LHCN-M2 (cell line): ENCODE measurements at places on chromosomes 5 and 9.

GRCh38 chr5:161660806-161661205 lies 24.7 kb upstream of the GABRA6 start:
- DNase-seq: no peak

- no peak for DNase-seq
Observed at GRCh38 chr9:126113176-126113575, 213.5 kb upstream of the MVB12B start.

- DNase-seq: peak; percentile 75
Observed at GRCh38 chr9:94675008-94675881, 35.9 kb upstream of the FBP1 start.

DNA sequence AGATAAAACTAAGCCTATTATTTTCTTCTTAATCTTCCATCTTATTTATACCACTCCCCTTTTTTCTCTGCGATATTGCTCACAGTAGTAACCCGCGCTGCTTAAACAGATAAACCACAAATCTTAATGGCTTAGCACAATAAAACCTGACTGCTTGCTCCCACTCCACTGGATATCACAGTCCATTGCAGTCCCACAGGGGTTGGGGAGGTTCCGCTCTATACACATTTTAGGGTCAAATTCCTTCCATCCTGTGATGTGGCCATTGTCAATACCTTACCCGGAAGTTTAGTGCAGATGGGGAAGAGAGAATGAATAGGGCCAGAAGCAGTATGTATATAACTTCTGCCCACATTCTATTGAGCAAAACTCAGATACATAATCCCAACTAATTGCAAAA lies 193.7 kb downstream of the RAB3C start:
- DNase-seq: no peak

DNA sequence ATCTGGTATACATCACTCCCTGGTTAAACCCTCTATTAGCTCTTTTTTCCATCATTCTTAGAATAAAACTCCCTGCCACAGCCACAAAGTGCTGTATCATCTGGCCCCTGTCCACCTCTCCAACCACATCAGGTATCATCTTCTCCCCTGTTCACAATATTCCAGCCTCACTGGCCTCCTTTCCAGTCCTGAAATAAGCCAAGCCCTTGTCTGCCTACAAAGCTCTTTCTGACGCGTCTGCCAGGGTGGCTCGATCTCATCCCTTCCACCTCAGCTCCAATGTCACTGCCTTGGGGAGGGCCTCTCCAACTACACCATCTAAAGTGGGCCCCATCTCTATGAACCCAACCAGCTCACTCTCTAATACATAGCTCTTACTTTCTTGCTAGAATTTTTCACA lies 21.5 kb downstream of the CDK5RAP2 start:
- no peak for DNase-seq

GRCh38 chr5:80482578-80482977 lies 5.3 kb upstream of the FAM151B start:
- no peak for DNase-seq

DNA sequence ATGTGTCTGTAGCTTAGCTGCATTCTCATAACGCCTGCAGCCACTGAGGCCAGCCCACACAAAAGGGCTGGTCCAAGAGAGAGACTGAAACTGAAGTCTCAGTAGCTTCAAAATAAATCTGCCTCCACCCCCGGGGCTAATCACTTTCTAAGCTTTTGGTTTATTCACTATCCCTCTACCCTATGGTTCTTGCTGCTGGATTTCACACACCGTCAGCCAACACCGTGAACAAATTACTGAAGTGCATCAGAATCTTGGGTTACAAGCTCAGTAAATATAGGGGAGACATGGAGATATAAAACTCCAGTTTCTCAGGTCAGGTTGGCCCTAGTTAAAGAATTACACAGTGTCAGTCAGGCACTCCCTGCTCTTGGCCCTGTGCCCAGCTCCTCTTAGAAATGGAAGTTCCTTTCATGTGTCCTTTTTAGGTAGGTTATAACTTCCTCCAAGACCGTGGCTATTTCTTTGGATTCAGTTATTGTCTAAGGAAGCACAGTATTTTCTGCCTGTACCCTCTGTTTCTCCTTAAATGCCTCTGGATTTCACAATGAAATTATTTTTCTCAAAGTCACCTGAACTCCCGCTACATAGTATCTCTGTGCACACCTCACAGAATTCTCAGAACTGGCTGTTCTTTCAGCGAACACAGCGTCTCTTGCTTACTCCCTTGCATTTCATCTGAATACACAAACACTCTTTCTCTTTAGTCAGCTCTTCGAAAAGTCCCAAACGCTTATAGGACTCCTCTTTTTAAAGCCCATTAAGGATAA lies 112.5 kb downstream of the FAM174A start:
- peak; percentile 26 for DNase-seq

GRCh38 chr5:169079697-169080096 lies 221.2 kb downstream of the SLIT3 start:
- DNase-seq: no peak

DNA sequence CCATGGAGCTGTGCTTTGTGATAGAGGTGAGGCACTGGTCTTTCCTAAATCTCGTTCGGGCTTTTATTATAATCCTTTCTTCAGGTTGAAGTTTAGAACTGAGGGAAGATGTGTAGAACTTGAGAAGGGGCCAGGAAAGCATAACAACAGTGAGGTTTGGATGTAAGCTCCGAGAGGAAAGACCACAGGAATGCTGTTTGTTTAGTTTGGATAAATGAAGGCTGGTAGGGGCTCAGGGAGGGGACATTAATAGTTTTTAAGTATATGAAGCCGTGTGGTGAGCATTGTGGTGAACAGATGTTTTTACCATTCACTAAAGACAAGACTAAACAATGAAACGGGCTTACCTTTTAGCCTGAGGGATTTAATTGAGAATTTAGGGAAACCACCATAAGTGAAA lies 130.8 kb downstream of the ARHGAP26 start:
- peak; percentile 71 for DNase-seq

- no peak for DNase-seq
Observed at GRCh38 chr5:16809010-16809394, 127.1 kb downstream of the MYO10 start.

DNA sequence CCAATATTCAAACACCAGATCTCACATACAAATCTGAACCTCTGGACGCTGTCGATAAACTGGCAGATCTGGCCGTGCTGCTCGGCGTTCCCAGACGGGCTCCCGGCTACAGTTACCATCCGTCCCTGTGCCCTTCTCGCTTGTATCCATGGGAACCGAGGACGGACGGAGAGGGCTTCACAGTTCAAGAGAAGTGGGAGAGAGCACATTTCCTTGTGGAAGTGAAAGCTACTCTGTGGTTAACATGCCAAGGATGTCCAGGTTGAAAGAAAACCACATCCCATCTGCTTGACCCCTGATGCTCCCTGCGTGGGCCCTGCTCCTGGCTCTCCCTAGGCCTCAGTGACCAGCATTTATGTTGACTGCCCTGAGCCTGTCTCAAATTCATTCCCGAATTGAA lies 6.3 kb upstream of the DBN1 start:
- peak; percentile 72 for DNase-seq

- no peak for DNase-seq
Observed at GRCh38 chr9:26228273-26228672, 550.0 kb upstream of the TUSC1 start.

- no peak for DNase-seq
Observed at GRCh38 chr9:135958485-135958884, 2.7 kb downstream of the UBAC1 start.

DNA sequence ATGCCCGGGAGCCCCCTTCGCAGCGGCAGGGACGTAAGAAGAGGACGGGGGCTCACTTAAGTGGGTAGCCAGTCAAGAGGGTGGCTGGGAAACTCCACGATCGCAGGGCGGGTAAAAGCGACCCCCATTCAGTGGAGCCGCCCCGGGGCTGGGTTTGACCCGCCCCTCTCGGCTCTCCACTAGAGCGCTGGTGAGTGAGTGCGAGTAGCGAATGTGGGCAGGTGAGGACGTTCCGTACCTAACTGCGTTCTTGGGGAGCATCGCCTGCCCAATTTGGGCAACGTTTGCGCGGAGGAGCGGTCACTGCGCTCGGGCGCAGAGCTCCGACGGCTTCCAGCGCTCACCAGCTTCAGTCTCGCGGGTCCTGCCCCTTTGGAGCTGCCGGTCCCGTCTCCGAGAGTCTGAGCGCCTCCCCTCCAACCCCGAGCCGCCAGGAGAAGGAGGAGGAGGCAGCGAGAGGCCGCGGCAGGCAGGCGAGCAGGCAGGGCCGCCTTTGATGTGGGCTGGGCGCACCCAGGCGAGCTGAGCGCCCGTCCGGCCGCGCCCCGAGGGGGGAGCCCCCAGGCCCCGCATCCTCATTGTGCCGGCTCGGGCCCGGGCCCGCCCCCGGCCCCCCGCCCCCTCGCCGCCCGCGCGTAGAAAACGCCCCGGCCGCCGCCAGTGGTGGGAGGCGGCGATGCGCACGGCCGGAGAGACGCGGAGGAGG lies at the start of gene FGF18:
Gene FGF18, plus strand, starts transcription at position 666 of the 706 bp plus-strand sequence. CDS start 553 bp downstream, outside the sequence.
- DNase-seq: peak; percentile 33

GRCh38 chr5:39780347-39780746 lies 355.6 kb upstream of the DAB2 start:
- no peak for DNase-seq

DNA sequence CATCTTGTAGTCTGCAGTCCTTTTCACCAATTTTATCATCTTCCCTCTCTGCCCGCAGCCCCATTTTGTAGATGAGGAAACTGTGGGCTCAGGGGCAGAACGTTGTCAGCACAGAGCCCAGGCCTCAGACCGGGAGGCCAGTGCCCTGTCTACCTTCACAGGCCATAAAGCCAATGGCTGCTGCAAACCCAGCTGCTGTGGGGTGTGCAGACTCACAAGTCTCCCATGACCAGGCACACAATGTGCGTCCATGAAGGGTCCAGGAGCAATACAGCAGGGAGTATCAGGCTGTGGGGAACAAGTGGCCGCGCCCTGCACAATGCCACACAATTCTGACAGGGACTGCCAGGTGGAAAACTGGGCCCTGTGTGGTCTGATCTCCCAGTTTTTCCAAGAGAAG lies 71.0 kb downstream of the COL23A1 start:
- no peak for DNase-seq

GRCh38 chr5:17143335-17143734 lies 74.1 kb upstream of the BASP1 start:
- no peak for DNase-seq

DNA sequence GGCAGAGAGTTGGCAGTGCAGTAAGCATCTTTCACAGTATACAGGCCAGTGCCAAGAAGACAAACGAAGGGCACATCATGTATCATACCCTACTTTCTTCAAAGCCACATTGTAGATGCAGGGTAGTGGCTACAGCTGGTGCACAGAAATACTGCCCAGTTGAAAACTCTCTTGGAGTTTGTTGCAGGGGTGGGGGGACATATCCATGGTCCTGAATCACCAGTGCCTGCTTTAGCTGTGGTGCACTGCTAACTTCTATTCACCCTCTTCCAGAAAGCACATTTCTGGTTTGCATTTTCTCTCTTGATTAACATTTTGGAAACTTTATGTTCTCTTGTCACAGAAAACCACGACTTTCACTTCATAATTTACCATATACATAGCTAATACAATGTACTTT lies 196.6 kb downstream of the PAPPA start:
- DNase-seq: peak; percentile 14

- no peak for DNase-seq
Observed at GRCh38 chr9:114025196-114025753, 52.8 kb downstream of the AMBP start.

DNA sequence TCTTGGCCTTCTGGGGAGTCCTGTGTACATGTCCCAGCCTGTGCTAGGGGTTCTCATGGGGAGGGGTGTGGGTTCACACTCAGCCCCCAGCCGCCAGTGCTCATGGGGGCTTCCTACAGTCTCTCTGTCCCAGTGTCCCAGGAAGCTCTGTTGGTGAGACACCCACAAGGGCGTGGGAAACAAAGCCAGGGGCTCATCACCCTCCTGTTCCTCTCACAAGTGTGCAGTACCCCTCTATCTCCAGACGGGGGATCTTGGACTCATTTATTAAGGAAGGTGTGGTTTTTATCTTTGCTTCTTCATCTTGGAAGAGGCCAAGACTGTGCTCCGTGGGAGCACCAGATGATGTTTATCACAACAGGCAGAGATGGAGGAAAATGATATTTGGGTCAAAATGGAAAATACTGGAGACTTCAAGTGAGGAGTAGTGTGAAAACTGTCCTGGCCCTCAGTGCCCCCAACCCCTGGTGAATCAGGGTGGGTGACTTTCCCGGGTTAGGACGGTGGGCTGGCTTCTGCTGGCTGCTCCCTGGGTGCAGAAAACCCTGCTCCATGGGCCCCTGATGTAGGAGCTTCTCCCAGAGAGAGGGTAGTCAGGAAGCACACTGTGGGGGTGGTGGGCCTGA lies 15.2 kb downstream of the TMEM171 start:
- peak; percentile 78 for DNase-seq
